ENCODE measurements at places on chromosomes 12 and 14.

DNA sequence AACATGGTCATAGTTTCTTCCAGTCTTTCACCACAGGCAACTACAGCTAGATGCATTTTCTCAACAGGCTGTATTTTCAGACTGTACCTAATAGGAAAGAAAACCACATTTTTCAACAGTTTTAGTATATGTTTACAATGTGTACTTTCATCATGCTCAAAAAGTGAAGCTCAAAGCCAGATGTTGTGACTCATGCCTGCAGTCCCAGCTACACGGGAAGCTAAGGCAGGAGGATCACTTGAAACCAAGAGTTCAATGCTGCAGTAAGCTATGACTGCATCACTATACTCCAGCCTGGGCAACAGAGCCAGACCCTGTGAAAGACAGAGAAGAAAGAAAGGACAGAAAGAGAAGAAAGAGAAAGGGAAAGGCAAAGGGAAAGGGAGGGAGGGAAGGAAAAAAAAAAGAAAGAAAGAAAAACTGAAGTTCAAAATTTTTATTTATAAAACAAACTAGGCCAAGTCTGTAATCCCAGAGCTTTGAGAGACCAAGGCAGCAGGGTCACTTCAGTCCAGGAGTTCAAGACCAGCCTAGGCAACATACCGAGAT is 25.5 kb downstream of the GXYLT1 start:
- DNase-seq, result no peak

GRCh38 chr12:114263056-114263805 is 142.7 kb downstream of the TBX5 start:
- DNase-seq, result no peak

GRCh38 chr12:48023386-48023785 is 19.1 kb upstream of the COL2A1 start:
- no peak for DNase-seq

DNA sequence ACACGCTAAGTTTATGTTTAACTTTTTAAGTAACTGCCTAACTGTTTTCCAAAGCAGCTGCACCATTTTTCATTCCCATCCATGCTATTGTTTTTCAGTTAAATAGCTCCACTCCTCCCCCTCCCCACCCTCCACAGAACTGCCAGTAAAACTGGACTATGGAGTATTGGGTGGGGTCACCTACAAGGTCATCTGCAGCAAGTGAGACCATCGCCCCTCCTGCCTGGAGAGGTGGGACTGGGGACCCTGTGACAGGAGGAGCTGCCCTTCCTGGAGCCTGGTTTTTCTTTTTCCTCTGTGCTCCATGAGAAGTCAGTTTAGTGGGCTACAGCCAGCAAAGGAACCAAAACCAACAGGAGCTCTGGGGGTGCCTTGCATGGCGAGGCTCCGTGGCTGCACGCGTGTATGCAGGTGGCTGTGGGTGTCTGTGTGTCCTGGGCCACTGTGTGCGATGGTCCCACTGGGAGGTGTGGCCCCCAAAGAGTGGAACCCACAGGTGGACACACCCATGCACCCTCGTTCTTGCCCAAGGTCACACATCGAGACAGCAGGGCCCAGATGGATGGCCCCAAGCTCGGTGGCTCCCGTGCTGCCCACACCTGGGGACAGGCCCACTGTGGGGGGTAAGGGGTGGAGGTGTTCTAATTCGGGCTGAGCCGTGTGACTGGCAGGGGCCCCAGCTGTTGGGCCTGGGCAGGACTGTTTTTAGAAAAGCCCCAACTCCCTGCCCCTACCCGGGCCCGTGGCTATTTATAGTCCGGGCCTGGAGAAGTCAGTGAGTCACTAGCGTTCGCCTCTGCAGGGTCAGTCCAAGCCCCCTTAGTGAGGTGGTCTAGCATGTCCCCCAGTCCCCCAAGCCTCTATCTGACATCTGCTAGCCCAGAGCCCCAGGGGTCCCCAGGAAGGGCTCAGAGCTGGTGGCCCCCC is 2.3 kb upstream of the ADSS1 start:
- DNase-seq, result no peak

DNA sequence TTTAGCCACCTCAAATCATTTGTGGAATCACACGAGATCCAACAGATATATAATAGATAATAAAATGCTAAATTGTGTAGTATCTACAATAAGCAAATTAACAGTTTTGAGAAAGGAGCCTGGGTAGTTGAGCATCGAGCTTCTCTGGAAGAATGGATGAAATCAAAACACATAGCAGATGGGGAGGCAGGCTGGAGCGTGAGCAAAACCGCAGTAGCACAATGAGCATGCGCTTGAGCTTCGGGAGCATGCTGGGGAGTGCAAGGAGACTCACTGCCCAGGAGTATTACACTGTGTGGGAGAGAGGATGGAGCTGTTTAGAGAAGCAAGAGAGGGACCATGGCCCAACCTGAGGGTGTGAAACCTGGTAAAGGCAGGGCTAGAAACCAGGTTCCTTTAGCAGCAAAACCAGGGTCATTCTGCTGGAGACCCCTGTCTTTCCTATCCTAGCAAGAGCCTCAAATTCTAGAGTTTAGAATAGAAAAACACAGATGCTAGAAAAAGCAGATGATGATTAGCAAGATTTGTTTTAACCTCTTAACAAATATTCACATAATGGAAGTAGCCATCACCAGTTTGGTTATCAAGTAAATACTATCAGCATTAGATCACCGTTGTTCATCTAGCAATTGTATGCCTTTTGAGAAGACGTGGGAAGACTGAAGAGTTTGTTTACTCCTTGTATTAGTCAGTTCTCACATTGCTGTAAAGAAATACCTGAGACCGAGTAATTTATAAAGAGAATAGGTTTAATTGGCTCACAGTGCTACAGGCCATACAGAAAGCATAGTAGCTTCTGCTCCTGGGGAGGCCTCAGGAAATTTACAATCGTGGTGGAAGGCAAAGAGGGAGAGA is 484.8 kb downstream of the EGLN3 start:
- DNase-seq, result no peak

GRCh38 chr12:48160807-48161206 is 3.5 kb upstream of the ASB8 start:
- DNase-seq, result no peak

GRCh38 chr14:52911904-52912303 is 38.9 kb downstream of the FERMT2 start:
- DNase-seq, result no peak

- DNase-seq, result no peak
These were observed 479.7 kb downstream of the AACS start for GRCh38 chr12:125544960-125545359.

DNA sequence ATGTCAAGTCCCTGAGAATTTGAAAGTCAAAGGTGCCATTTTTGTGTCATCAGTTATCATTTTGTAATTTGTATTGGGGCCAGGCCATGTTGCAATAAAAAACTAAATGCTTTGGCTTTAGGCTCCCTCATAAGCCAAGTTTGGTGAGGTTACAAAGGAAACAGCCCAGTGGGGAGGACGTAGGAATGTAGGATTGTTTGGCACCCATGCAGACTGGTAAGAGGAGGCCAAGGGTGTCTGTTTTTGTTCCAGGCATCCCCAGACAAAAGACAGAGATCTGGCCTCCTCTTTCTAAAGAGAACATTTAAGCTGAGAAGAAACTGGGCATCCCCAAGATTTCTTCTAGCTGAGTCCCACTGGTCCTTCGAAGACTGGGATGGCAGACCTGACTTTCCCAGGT is 111.7 kb downstream of the SUDS3 start:
- DNase-seq, result no peak

All from GM19239 (cell line).